ENCODE measurements at places on chromosomes 1 and 21. TPM values are rescaled to one million over a fixed set of nuclear protein-coding genes. Genes with fewer than 3 reads are reported as not detected.

GRCh38 chr1:169361281-169361680, 6.3 kb downstream of the NME7 start:
- no peaks in the 10 kb centered on the region for H3K4me1 ChIP-seq
- H3K27ac ChIP-seq = no peak overlapping the region
- no peak overlapping the region for H3K4me3 ChIP-seq
- H3K36me3 ChIP-seq = no peaks in the 10 kb centered on the region

DNA sequence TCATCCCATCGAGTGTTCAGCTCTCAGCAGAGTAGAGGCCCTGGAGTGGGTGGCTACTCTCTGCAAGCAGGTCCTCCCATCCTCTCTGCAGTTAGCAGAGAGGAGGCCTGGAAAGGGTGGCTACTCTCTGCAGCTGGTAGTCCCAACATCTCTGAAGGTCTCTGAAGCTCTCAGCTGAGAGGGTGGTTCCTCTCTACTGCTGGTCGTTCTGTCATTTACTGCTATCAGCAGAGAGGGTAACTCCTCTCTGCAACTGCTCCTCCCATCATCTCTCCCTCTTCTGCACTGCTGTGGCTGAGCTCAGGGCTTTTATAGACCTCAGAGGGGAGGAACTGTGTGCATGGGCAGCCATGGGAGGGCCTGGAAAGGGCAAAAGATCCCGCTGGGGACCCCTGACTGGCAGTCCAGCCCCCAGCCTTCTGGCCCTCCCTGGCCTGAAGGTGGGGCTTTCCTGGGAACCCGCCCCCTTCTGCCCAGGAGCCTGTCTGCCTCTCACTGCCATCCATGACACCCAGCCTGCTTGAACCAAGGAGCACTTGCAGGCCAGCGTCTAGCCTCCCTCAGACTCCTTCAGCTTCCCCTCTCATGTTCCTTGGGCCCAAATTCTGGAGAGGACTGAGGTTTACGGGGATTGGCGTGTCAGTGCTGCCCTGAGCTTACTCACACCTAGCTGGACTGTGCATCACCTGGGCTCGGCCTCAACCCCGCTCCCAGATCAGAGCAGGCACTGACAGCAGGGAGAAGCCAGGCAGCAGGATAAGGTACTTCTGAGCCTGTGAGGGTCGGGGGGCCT, 898.3 kb upstream of the NEGR1 start:
- H3K27me3 ChIP-seq = no peaks in the 10 kb centered on the region
- DNase-seq = peak; percentile 46
- no peaks in the 10 kb centered on the region for H3K36me3 ChIP-seq
- H3K27ac ChIP-seq = no peak overlapping the region
- H3K4me3 ChIP-seq = no peak overlapping the region
- H3K4me1 ChIP-seq = no peaks in the 10 kb centered on the region

DNA sequence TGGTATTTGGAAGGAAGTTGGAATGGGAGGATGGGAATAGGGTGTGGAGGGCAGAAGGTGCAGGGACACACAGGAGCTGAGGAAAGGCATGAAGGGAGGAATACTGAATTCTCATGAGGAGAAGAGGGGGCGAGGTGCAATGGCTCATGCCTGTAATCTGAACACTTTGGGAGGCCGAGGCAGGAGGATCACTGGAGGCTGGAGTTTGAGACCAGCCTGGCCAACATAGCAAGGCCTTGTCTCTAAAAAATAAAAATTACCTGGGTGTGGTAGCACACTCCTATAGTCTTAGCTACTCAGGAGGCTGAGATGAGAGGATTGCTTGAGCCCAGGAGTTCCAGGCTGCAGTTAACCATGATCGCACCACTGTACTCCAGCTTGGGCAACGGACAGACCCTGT, 117.3 kb downstream of the DTL start:
- no peak for DNase-seq
- H3K27me3 ChIP-seq = no peaks in the 10 kb centered on the region
- H3K36me3 ChIP-seq = no peaks in the 10 kb centered on the region
- H3K27ac ChIP-seq = no peak overlapping the region
- H3K4me1 ChIP-seq = no peaks in the 10 kb centered on the region
- H3K4me3 ChIP-seq = no peak overlapping the region

DNA sequence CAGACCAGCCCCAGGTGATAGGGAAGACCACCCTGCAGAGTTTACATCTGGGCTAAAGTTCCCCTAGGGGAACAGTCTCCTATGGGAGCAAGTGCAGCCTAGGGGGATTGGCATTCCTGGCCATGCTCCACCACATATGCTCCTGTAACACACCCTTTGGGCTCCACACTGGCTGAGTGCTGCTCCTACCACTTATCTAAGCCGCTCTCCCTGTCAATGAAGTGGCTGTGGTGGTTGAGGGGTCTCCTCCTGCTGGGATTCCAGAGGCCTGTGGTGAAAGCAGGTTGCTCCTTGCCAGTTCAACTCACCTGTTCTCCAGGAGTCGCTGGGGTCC, 51.1 kb downstream of the COL24A1 start:
- no peak for DNase-seq
- H3K4me1 ChIP-seq = no peaks in the 10 kb centered on the region
- no peak overlapping the region for H3K27ac ChIP-seq
- H3K27me3 ChIP-seq = no peaks in the 10 kb centered on the region
- no peaks in the 10 kb centered on the region for H3K36me3 ChIP-seq
- no peak overlapping the region for H3K4me3 ChIP-seq

- H3K4me1 ChIP-seq = no peaks in the 10 kb centered on the region
- H3K27ac ChIP-seq = no peak overlapping the region
- no peak for DNase-seq
- no peak overlapping the region for H3K4me3 ChIP-seq
- no peaks in the 10 kb centered on the region for H3K36me3 ChIP-seq
Measured at GRCh38 chr1:201881617-201882016, 7.1 kb upstream of the SHISA4 start.

Gene ST3GAL3
- 21.3 TPM for total RNA-seq

- no peak for DNase-seq
- H3K4me1 ChIP-seq = no peaks in the 10 kb centered on the region
Measured at GRCh38 chr1:27176954-27177353, 22.0 kb upstream of the SLC9A1 start.

DNA sequence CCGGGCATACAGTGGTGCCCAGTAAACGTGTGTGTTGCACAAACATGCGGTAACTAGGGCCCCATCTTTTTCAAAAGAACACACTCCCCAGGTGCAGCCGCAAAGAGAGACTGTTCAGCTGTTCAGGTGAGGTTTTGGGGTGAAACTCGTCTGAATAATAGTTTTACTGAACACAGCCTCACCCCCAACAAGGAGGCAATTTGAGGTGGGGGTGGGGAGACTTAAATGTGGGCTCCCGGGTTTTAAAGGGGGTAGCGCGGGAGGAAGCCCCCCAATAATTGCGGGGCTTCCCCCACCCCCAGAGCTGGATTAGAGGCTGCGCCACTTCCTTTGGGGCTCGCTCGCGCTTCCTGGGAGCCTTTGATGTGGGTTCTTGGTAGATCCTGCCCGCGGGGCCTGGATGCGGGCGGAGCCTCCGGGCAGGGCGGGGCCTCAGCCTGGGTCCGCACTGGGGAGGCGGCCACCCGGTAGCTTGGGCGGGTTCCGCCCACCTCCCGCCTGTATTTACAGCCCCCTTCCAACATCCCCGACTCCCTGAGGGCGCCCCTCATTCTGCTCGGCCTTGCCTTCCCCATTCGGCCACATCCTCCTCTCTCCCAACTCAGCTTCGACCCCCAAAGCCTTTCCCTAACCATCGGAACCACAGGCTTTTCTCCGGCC, 6.4 kb upstream of the EPHA2 start:
- no peaks in the 10 kb centered on the region for H3K27me3 ChIP-seq
- H3K4me1 ChIP-seq = no peaks in the 10 kb centered on the region
- peak; percentile 81 for DNase-seq
- H3K4me3 ChIP-seq = no peak overlapping the region
- no peaks in the 10 kb centered on the region for H3K36me3 ChIP-seq

Gene HLX
- 8.2 TPM for total RNA-seq

DNA sequence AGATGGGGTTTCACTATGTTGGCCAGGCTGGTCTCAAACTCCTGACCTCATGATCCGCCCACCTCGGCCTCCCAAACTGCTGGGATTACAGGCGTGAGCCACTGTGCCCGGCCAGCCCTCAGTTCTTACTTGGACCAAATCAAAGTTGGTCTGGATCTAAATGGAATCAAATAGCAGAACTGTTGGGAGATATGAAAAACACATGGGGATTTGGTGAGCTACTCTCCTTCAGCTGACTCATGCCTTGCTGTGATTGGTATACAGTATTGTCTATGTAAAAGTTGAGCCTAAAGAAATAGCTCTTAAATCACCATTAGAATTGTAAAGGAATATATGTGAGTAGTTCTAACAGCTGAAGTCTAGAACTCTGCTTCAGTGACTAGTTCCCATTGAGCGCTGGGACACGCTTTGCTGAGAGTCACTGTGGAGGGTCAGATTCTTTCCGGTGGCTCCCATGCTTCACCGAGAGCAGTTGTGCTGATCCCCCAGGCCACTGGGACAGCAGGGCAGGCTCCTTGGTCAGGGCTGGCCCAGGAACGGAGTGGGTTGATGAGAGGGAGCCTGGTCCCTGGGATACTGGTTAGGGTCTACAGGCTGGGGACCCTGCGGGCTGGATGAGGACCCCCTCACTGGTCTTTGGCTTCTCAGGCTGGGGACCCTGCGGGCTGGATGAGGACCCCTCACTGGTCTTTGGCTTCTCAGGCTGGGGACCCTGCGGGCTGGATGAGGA, 14.0 kb downstream of the PKNOX1 start:
- no peak overlapping the region for H3K4me3 ChIP-seq
- no peaks in the 10 kb centered on the region for H3K36me3 ChIP-seq
- H3K27me3 ChIP-seq = no peaks in the 10 kb centered on the region
- no peaks in the 10 kb centered on the region for H3K4me1 ChIP-seq
- H3K27ac ChIP-seq = no peak overlapping the region

Gene LCE1D
- total RNA-seq = not detected

- H3K27ac ChIP-seq = no peak overlapping the region
- peaks cover 9% of the 10 kb centered on the region for H3K4me1 ChIP-seq
- DNase-seq = no peak
- no peaks in the 10 kb centered on the region for H3K36me3 ChIP-seq
- peak overlapping the region; percentile 3 for H3K4me3 ChIP-seq
Measured at GRCh38 chr1:179296356-179297104, 2.9 kb downstream of the SOAT1 start.

DNA sequence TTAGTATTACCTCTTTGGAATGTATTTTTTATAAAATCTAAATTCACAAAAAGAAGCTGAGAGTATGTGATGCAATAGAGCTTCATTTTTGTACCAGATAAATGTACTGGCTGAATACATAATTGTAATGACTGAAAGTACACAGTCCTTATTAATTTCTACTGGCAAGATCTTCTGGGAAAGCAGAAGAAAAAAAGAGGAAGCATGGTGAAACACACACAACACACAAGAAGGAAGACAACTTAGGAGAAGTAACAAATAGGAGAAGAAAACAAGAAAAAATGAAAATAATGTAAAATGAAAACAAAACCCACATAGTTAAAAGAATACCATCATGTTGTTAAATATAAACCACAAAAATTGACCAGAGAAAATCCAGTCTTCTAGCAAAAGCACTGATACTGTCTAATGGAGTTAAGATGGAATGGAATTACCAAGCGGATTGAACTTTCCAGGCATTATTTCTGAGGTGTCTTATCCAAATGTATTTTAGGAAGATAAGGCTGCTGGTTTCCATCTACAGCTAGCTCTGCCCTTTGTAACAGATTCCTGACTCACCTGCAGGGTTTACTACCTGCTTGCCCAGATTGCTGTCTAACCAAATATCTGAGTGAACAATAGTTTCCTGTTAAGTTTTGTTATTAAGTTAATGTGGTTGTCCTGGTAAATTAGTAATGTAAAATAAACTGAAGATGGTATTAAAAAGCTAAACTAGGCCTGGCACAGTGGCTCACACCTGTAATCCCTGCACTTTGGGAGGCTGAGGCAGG, 4.5 kb upstream of the COP1 start:
- H3K27ac ChIP-seq = no peak overlapping the region
- no peaks in the 10 kb centered on the region for H3K27me3 ChIP-seq
- H3K4me1 ChIP-seq = no peaks in the 10 kb centered on the region
- no peak overlapping the region for H3K4me3 ChIP-seq
- DNase-seq = no peak

DNA sequence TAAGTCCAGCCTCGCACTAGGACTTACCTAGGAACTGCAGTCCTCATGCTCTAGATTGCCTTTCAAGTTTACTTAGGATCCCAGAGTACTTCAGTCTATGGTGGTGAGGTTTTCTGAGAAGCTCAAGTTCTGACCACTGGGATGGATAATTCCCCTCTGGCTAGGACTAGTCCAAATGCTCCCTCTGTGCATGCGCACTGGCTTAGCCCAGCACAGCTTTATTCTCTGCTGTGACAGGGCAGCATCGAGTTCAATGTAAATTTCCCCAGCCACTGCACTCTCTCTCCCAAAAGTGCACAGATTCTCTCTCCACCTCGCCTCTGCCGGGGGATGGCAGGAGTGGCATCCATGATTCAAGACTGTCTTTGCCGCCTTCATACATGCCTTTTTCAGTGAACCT, 241.6 kb downstream of the ZNF326 start:
- H3K27me3 ChIP-seq = no peaks in the 10 kb centered on the region
- no peak overlapping the region for H3K27ac ChIP-seq
- DNase-seq = no peak
- H3K36me3 ChIP-seq = no peaks in the 10 kb centered on the region

All from kidney (tissue), 22 donors.